NCI-H460 (cell line): ENCODE measurements at places on chromosomes 4 and X. TPM values are rescaled to one million over a fixed set of nuclear protein-coding genes. Genes with fewer than 3 reads are reported as not detected.
A peak's percentile ranks its signal among the peaks of the same experiment; 100 is the strongest.

The SCRG1 gene
- total RNA-seq, result not detected in 2 replicates

DNA sequence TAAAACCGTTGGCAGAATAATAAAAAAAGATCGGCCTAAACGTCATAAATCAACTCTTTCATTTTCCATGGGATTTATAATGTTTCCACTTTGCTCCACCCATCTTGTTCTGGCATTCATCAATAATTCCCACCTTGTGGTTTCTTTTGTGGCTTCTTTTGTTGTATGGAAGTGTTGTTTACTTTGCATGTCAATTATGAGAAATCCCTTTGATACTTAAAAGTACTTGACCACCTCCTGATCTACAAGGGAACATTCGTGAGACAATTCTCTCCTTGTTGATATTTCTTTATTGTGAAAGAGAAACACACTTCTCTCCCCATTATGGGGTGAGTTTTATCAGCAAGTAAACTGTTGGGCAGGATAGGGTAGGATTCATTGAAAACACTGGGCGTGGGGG is 2.8 kb downstream of the AMELX start:
- no peak for DNase-seq

DNA sequence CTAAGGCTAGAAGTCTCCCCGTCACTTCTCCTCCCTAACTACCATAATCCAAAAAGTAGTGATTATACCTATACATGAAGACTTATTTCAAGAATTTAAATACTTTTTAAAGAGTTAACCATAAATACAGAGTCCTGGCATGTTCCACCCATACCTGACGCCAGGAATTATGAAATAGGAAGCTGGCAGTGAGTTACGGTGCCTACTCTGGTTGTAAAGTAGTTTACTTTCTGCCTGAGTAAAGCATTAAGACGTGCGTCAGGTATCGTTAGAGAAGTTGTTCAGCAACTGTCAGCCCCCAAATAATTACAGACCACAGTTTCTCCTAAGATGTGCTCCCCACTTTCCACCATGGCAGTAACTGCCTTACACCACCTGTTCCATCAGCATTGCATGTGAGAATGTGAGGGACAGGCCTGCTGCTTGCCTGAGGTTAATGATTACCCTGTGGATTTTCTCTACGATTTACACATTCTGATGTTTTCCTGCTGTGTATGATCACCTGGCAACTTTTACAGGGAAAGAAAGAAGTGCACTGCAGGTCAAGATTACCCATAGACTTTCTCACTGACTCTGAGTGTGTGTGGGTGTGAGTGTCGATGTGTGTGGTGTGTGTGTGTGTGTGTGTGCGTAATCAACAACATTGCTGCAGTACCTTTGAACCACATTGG is 92.3 kb upstream of the SLC7A11 start:
- no peak for DNase-seq

The ATOH1 gene
- total RNA-seq, result not detected in 2 replicates

DNA sequence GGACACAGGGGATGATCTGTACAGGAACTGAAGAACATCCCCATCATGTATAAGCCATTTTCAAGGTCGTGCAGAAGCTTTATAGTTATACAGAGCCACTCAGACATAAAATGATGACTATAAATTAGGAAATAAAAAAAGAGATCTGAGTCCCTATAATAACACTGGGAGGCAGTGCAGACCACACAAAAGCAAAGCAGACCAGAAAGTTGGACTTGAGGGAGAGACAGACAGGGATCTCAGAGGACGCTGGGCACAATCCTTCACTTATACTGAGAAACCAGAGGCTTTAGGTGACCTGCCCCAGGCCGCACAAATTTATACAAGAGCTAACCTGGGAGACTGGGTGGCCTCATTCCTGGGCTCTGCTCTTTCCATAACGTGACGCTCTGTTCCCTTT is 70.5 kb downstream of the HADH start:
- DNase-seq, result peak; percentile 25

The DCAF8L1 gene
- not detected in 2 replicates for total RNA-seq

DNA sequence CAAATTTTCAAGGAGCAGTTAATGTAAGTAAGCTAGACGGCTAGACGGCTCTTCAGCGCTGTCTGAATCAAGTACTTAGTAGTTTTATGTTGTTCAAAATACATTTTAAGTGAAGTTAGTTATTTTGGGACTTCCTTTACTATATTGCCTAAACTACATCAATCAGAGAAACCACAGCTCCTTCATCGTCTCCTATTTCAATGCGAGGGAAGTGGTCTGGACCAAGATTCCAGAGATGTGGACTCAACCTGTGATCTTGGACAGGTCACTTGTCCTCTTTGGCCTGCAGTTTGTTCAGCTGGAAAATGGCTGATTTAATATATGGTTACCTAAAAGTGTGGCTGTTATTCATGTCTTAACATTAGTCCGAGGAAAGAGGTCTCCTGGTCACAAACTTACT is 10.6 kb downstream of the ING2 start:
- no peak for DNase-seq

DNA sequence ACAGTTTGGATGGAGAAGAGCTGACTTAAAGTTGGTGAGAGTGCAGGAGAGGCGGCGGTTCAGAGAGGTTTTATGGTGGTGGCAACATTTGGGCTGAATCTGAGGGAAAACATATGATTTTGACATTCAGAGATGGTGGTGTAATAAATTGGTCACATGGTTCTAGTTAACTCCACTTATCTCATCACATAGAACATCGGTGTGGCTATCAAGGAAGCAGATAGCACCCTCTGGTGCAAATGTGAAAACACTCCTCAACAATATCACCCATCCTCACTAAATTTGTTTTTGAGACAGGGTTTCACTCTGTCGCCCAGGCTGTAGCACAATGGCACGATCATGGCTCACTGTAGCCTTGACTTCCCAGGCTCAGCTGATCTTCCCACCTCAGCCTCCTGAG is 28.8 kb downstream of the SUPT20HL2 start:
- no peak for DNase-seq

DNA sequence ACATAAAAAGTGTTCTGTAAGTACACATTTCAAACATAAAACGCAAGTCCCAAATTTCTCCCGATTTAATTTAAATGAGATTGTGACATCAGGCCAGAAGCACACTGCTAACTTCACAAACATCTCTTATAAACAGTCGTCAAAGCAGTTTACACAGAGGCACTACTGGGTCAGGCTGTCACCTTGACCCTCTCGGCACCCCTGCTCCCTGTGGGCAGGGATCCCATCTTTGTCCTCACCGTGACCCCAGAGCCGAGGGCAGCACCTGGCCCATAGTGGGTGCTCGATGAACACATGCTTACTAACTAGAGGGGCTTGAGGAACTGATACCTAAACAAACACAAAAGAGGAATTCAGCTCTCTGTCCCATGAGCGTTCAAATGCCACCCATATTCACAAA is 22.2 kb downstream of the QDPR start:
- no peak for DNase-seq

- no peak for DNase-seq
Measured at GRCh38 chrX:68901519-68901918, 72.7 kb downstream of the EFNB1 start.

DNA sequence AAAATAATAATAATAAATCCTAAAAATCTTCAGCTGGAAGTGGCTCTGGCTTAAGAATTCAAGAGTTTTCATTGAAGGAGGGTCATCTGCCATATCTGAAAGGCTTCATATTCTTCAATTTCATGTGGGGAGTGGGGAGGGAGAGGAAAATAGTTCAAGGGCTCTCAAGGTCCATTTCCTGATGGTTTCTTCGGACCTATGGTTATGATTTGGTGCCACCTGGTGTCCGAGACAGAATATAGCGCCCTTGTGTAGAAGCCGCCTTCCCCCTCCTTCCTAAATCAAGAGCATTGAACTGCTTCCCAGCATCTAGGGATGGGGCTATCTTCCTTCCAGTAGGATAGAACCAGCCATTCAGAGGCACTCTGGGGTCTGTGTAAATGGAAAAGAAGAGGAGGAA is 34.3 kb downstream of the NLGN3 start:
- peak; percentile 65 for DNase-seq

GRCh38 chr4:18421519-18421918 is 400.0 kb upstream of the LCORL start:
- no peak for DNase-seq

DNA sequence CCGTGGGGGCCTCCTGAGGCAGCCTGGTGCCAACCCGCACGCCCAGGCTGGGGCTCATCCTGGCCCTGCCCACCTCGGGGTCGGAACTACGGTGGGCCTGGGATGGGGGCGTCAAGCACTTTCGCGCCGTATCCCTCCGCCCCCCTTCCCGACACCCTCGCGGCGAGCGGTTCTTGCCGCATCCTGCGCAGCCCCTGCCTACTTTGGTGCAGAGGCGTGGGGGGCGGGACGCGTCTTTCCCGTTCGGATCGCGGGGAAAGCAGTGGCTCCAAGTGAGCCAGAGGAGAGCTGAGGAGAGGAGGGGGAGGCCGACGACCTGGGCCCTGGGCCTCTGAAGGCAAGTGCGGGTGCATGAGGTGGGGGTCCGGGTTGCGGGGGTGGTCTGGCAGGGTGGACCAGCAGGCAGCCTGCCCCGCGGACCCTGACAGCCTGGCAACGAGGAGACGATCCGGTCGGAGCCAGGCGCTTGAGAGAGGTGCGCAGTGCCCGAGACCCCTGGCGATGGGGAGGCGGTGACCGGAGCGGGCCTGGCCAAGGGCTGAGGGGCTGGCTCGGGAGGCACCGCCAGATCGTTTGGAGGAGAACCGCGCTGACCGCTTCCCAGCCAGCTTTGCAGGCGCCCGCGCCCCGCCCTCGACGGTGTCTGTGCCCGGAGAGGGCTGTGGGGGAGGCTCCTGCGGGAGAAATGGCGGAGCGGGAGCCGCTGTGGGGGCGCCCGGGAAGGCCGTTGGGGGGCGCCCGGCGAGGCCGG is at the start of gene GPRASP2:
TSS of gene GPRASP2 (plus strand) at position 233 of the 751 bp plus-strand sequence. CDS start 2,422 bp downstream, outside the sequence.
- no peak for DNase-seq

DNA sequence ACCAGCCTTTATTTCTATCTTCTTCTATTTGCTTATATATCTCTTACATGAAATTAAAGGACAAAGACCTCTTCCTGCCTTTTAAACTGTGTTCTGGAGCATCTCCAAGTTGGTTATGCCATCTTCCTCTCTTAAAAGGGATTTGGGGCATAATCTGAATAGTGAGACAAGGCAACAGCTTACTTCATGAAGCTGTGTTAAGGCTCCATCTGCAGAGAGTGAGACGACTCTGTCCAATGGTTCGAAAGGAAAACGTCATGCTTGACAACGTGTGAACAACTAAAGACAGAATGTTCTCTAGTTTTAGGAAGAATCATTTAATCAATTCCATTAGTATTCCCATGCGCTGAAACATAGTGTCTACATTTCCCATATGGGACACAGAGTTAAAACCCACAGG is 59.4 kb downstream of the GPM6A start:
- DNase-seq, result no peak

The ITGB1BP2 gene
- 1.6 and 2.9 TPM in 2 replicates for total RNA-seq

DNA sequence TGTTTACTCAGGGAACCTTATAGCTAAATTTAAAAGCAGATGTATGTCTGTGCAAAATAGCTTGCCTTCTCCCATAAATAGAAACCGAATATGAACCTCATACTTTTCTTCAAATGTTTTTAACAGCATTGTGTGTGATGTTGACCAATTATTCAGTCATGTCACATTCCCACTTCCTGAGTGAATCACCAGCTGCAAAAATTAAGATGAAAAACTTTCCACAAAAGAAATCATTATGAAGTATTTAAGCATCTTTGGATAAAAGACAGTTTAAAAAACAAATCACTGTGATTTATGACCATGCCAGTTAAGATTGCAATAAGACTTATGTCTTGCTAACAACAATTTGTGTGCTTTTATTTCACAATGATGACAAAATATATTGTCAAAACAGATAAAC is 220.1 kb downstream of the PDGFC start:
- DNase-seq, result no peak

- no peak for DNase-seq
Measured at GRCh38 chr4:122205687-122206086, 53.6 kb downstream of the BLTP1 start.

The MAGED4B gene
- 3.3 and 3.8 TPM in 2 replicates for total RNA-seq

DNA sequence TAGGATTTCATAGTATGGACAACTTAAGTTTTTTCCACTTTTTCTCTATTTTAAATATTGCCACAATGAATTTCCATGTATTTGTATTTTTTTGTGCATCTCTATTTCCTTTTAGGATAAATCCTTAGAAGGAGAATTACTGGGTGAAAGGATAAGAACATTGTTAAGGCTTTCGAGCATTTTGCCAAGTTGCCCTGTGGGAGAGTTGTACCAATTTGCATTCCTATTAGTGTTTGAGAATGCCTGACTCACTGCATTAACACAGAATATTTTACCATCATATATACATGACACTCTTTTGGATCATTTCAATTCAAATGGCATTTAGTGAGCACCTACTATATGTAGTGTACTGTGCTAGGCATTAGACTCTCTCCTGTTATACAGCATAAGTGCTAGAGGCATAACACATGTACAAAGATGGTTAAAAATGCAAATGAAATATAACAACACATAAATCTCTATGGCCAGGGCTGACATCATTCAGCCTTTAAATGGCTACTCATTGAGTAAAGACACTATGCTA is 57.0 kb downstream of the PLAC1 start:
- no peak for DNase-seq

The SLC38A5 gene
- total RNA-seq, result 43.8 and 49.3 TPM in 2 replicates
